ENCODE measurements at places on chromosomes 3 and 15.

- no peak for DNase-seq
Observed at GRCh38 chr3:178182337-178182779, 353.9 kb upstream of the KCNMB2 start.

DNA sequence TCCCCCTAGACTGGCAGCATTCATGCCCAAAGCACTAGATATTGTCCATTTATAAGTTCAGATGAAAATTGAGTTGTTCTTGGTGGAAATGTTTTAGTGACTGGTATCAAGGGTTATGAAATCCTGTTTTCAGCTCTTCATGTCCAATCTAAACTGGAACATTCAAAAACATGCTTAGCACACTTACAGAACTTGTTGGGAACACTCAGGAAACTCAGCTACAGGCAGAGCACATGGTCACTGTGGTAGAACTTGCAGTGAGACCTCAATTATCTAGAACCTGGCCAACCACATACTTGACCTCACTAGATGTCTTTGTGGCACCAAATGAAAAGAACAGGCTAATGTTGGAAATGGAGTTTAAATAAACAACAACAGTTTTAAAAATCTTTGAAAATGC is 88.8 kb downstream of the SMAD3 start:
- no peak for DNase-seq

GRCh38 chr3:70982700-70983140 is 600.8 kb downstream of the FOXP1 start:
- peak; percentile 86 for DNase-seq

DNA sequence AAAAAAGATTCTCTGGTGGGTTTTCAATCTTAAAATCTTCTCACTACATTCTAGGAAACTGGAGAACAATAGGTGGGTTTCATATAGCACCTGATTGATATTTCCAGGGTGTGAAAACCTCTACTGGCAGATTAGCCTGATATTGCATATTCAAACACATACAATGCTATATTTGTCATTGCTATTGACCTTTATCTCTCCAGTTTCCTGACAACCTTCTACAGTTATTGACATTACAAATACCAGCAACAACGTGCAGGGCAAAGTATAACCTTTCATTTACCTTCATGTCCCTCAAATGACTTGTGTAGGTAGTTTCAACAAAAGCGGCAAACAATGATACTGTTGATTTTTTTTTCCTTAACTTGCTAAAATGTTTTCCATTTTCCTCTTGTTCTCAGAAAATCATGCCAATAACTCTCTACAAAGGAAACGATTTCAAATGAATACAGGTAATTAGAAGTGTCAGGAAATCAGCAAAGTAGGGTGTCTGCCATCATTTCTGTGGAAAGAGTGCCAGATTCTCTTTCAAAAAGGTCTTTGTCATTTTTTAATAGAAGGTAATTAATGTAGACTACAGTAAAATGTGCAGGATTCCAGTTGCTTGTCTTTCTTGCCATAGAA is 72.6 kb upstream of the CDIN1 start:
- no peak for DNase-seq

GRCh38 chr3:119329551-119329950 is 35.4 kb downstream of the ARHGAP31 start:
- DNase-seq: peak; percentile 43

- no peak for DNase-seq
Observed at GRCh38 chr15:69298697-69299441, at the start of gene PAQR5. Gene PAQR5, plus strand, starts transcription at chr15:69298912. Its CDS starts 61,169 bp downstream, at chr15:69360081.

- DNase-seq: no peak
Observed at GRCh38 chr15:28921919-28922706, 36.3 kb downstream of the APBA2 start.

Measured in IMR-90 (cell line).